ENCODE measurements at places on chromosomes 4 and X.
A peak's percentile ranks its signal among the peaks of the same experiment; 100 is the strongest.

- DNase-seq: peak; percentile 52
Observed at GRCh38 chrX:19887911-19888879, 795 bp upstream of the SH3KBP1 start.

- no peak for DNase-seq
Observed at GRCh38 chr4:182289809-182290208, 46.6 kb downstream of the TENM3 start.

- no peak for DNase-seq
Observed at GRCh38 chrX:9927698-9928482, 39.3 kb upstream of the CLDN34 start.

- DNase-seq: no peak
Observed at GRCh38 chr4:76198411-76199237, 15.0 kb downstream of the SCARB2 start.

- DNase-seq: no peak
Observed at GRCh38 chrX:27987862-27988646, 6.8 kb upstream of the DCAF8L1 start.

DNA sequence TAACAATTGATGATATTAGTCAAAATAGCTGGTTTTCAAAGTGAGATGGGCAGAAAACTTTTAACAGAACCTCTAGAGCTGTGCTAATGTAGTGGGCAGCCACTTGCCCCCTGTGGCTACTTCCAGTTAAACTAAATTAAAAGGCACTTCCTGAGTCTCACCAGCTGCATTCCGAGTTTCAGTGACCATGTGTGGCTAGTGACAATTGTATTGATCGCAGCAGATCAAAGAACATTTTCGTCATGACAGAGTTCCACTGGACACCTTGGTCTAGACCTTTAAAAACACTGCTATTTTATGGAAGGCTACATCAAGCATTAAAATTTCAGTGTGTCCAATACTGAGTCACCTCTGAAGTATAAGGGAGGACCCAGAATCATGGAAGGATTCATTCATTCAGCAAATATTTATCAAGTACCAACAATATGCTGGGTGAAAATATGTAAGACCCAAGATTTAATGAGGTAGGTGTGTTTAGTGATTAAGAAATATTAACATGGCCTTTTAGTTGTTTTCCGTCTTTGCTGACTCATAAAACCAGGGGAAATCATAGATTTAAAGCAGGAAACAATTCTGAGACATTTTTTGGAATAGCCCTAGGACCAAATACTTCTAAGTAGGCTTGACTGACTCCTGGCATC, 5.1 kb upstream of the FAT1 start:
- no peak for DNase-seq

Data from stimulated activated naive CD4-positive, alpha-beta T cell (primary cell).